ENCODE measurements at places on chromosomes 5 and 9. TPM values are rescaled to one million over a fixed set of nuclear protein-coding genes. Genes with fewer than 3 reads are reported as not detected.

DNA sequence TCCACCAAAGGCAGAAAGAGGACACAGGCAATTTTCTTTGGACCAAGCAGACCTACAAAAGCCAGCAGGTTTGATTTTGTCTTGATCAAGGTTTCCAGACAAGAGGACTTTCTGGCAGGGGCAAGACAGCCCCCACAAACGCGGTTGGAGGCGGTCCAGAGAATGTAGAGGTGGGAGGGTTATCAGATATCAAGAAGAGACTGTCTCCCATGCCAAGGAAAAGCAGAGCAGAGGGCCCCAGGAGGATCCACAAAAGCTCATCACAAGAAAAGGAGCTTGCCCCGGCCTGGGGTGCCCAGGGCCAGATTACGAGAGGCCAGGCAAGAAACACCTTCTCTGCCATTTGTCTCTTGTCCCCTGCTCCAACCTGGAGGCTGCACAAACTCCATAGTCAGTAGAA lies 538.9 kb downstream of the BNC2 start:
- H3K4me3 ChIP-seq: no peak overlapping the region
- peaks cover 11% of the 10 kb centered on the region for H3K4me1 ChIP-seq
- H3K27ac ChIP-seq: no peak overlapping the region
- H3K27me3 ChIP-seq: no peaks in the 10 kb centered on the region

DNA sequence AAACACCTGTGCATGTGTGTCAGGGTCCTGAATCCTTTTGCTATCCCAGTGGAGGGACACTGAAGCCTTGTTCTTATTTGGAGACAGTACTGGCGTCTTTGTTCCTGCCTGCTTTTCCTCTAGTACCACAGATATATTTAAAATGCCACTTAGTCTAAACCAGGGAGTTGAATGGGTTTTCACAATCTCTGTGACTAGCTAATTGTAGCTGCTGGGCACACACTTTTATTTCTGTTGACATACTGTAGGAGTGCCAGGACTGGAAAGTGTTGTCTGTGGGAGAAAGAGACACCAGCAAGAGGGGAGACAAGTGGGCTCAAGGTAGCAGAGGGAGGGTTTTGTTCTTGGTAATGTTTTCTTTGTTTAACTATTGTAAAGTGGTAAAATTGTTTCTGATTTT lies 174.0 kb upstream of the SV2C start:
- H3K4me3 ChIP-seq: no peak overlapping the region
- no peaks in the 10 kb centered on the region for H3K36me3 ChIP-seq
- DNase-seq: no peak
- no peaks in the 10 kb centered on the region for H3K4me1 ChIP-seq

- H3K4me3 ChIP-seq: no peak overlapping the region
- H3K27me3 ChIP-seq: no peaks in the 10 kb centered on the region
- no peaks in the 10 kb centered on the region for H3K36me3 ChIP-seq
These were observed 334.4 kb downstream of the KCTD16 start for GRCh38 chr5:144504929-144505577.

GRCh38 chr5:143177263-143177983 lies 226.1 kb downstream of the NR3C1 start:
- H3K27me3 ChIP-seq: no peaks in the 10 kb centered on the region
- no peaks in the 10 kb centered on the region for H3K36me3 ChIP-seq
- H3K4me3 ChIP-seq: no peak overlapping the region
- H3K4me1 ChIP-seq: peaks cover 25% of the 10 kb centered on the region
- peak; percentile 97 for DNase-seq

DNA sequence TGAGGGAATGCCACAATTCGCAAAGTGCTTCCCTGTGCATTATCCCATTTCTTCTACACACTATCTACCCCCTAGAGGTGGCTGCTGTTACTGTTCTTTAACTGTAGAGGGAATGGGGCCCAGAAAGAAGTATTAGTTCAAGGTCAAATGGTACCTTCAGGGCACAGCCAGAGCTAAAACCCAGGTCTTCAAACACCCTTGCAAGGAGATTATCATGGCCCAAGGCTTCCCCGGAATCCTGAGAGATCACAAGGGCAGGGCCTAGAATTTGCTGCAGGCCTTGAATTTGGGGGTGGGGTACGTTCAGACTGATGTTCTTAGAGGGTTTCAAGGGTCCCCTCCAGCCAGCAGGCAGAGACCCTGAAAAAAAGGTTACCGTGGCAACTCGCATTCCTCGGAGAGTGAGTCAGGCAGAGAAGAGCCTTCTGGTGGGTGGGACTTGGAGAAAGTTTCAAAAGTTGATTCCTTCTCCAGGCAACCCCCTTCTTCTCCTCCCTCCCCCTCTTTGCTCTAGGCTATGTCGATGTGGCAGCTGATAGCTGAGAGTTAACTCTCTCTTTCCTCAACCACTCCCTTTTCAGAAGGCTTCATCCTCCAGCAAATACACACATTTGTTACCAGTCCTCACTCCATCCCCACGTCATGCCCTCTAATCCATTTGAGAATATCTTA lies 1.9 kb downstream of the SPARC start:
- peak overlapping the region; percentile 95 for H3K4me3 ChIP-seq
- peaks cover 49% of the 10 kb centered on the region for H3K4me1 ChIP-seq
- peaks cover 48% of the 10 kb centered on the region for H3K36me3 ChIP-seq
- DNase-seq: peak; percentile 96

DNA sequence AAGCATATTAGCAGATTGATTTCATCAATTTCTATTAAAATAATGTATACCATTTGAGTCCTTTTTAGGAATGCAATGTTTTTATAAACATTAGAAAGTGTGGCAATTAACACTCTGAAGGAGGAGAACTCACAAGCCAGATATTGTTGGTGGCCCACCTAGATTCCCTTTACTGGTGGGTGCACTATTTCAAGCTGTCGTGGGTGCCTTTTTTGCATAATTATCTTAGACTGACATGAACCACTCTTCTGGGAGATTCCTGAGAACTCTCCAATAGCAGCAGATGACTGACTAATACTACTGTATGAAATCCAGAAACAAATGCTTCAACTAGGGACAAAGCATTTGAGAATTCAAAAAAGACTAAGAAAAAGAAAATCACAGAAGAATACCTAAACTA lies 526.0 kb downstream of the CDH18 start:
- H3K27me3 ChIP-seq: no peaks in the 10 kb centered on the region
- H3K36me3 ChIP-seq: no peaks in the 10 kb centered on the region
- no peak for DNase-seq
- no peak overlapping the region for H3K27ac ChIP-seq
- no peak overlapping the region for H3K4me3 ChIP-seq

- H3K27me3 ChIP-seq: peaks cover 2% of the 10 kb centered on the region
- DNase-seq: no peak
- no peaks in the 10 kb centered on the region for H3K36me3 ChIP-seq
- no peak overlapping the region for H3K27ac ChIP-seq
- no peaks in the 10 kb centered on the region for H3K4me1 ChIP-seq
These were observed 61.2 kb downstream of the TMEM232 start for GRCh38 chr5:110665184-110665726.

GRCh38 chr5:10637944-10638343 lies 74.1 kb downstream of the ANKRD33B start:
- no peak overlapping the region for H3K27ac ChIP-seq
- no peak overlapping the region for H3K4me3 ChIP-seq
- no peak for DNase-seq
- no peaks in the 10 kb centered on the region for H3K36me3 ChIP-seq
- 0 out of 2 replicates have a peak, but pooled peaks cover 5% of the 10 kb centered on the region for H3K4me1 ChIP-seq

DNA sequence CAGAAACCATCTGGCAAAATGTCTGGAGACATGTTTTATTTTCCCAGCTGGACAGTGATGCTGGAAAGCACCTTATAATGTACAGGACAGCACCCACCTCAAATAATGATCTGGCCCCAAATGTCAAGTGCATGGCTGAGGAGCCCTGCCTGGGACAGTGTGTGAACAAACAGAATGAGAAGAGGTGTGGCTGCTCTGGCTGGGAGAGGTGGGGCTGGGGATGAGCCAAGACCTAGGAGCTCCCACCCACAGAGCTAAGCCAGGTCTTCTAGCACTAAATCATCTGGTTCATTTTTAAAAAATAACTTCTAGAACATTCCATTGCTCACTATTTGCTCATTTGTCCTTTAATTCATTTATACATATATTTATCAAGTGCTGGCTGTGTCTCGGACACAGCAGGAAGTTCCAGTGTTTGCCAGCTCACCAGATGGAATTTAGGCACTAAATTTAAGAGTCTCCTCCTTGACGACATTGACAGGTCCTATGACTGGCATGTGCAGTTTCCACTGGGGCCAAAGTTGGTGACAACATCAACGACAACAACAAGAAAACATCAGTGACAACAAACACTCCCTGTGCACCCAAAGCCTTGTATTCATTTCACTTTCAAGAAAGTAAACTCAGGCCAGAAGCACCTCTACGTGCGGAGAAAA lies 59.1 kb downstream of the GTF3C4 start:
- peaks cover 24% of the 10 kb centered on the region for H3K27me3 ChIP-seq
- no peak overlapping the region for H3K4me3 ChIP-seq
- no peak overlapping the region for H3K27ac ChIP-seq
- DNase-seq: no peak
- H3K4me1 ChIP-seq: no peaks in the 10 kb centered on the region
- H3K36me3 ChIP-seq: no peaks in the 10 kb centered on the region

- no peaks in the 10 kb centered on the region for H3K27me3 ChIP-seq
- H3K27ac ChIP-seq: peak overlapping the region; percentile 41
- H3K36me3 ChIP-seq: no peaks in the 10 kb centered on the region
- peak overlapping the region; percentile 98 for H3K4me3 ChIP-seq
These were observed 724 bp downstream of the NR2F1-AS1 start for GRCh38 chr5:93580063-93580926.

NTNG2 gene
- 2.5 TPM for total RNA-seq

ENTR1 gene
- 50.2 TPM for total RNA-seq

SV2C gene
- not detected for total RNA-seq

IFNA21 gene
- not detected for total RNA-seq

INSL4 gene
- total RNA-seq: not detected

PRSS3 gene
- 30.7 TPM for total RNA-seq

TMEM215 gene
- total RNA-seq: not detected

OTP gene
- not detected for total RNA-seq

Measured in GM23248 (cell line).